ENCODE measurements at places on chromosomes 4 and X.

DNA sequence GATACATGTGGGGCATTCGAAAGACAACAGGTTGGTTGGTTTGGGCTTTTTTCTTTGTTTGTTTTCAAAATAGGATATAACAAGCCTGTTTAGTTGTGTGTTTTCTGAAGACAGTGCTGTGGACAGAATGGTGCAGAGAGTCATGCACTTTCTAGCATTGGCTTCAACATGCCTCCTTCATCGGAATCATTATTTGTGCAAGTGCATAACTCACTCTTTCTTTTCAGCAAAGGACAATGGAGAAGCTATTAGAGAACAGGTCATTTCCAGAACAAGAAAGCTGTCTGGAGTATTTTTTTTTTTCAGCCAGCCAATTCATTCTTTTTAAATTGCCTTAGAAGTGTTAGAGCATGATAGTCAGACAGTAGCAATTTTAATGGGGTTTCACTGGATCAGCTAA, 225.8 kb downstream of the STK32B start:
- DNase-seq, result no peak

DNA sequence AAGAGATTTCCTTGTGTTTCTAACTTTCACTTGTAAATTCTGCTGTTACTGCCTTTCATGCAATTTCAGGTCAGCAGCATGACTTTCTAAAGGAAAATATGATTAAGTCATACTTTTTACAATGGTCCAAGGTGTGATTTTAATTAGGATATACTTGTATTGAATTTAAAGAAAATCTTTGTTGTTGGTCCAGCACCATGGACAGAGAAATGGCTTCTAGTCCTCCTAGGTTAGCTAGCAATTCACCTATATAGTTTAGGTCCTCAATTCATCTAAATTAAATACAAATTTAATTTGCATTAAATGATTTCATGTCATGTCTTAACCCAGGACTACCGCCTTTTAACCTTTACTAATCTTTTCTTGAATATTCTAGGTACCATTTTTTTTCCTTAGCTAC, 304.9 kb upstream of the RPS6KA3 start:
- DNase-seq, result no peak

GRCh38 chr4:186067757-186068385, 1.1 kb upstream of the TLR3 start:
- peak; percentile 35 for DNase-seq

- DNase-seq, result no peak
These were observed 1.0 kb downstream of the TBCK start for GRCh38 chr4:106314960-106315359.

DNA sequence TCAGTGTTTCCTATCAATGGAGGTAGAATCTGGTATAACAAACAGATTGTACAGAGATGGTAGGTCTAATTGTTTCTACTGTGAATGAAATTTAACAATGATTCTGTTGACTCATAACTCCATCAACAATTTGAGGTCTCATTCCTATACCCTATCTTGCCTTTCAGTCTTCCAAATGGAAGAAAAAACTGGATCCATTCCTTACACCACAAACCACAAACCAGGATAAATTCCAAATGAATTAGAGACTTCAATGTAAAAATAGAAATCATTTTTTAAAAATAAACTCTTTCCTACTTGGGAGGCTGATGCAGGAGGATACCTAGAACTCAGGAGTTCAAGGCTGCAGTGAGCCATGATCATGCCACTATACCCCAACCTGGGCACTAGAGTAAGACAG, 114.4 kb upstream of the WDR44 start:
- DNase-seq, result no peak

DNA sequence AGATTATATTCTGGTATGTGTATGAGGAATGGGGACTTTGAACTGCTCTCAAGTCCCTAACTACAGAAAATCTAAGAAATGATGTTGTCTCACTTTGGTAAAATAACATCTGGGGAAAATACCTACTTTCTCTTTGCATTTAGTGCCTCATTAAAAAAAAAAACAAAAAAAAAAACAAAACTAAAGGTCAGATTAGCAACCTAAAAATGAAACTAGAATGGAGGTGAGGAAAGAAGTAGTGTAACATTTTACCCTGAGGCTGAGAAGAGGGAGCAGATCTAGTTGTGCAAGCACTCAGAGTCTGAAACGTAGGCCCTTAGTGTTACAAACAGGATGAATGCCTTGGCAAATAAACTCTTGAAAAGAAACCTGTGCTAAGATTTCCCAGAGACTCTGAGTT, 56.0 kb downstream of the VGLL1 start:
- no peak for DNase-seq

- no peak for DNase-seq
These were observed 248.7 kb downstream of the IL15 start for GRCh38 chr4:141885112-141885511.

Data from inflammatory macrophage treated with lipopolysaccharide for 1 hour (primary cell).